ENCODE measurements at places on chromosomes 11 and 22. TPM values are rescaled to one million over a fixed set of nuclear protein-coding genes. Genes with fewer than 3 reads are reported as not detected.

The APOL5 gene
- not detected for total RNA-seq

DNA sequence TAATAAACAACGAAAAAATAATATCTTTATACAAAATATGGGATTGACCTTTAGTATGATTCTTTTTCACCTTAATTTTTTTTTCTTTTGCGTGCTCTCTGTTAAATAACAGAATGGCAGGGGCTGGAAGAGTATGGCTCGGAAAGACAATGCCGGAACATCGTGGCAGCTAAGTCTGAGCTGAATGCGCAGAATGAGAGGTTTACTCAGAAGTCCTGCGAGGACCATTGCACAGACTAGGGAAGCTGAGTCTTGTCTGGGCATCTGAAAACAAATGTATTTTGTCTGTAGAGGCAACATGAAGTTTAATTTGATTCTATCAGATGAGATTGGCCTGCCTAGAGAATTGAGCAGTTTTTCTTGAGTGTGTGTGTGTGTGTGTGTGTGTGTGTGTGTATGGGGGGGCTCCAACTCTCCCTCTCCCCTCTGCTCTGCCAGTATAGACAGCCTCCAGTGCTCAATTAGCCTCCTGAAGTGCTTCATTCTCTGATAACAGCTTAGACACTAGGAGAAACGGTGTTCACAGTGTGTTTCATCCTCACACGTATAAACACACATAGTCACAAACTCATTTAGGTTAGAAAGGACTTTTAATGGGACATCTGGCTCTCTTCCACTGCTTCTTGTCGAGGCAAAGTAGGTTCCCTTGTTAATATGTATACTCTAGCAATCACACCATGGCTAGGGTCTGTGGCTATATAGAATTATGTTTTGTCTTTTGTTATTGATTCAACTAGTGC is 244.3 kb upstream of the SORL1-AS1 start:
- no peak for DNase-seq

- DNase-seq = no peak
Observed at GRCh38 chr22:19974268-19974861, 32.7 kb upstream of the TXNRD2 start.

The DMC1 gene
- total RNA-seq = 4.6 TPM

GRCh38 chr11:73393479-73394415 is 17.5 kb downstream of the RELT start:
- no peak for DNase-seq

The OR4B1 gene
- not detected for total RNA-seq

- no peak for DNase-seq
Observed at GRCh38 chr11:31814176-31814868, 3.2 kb upstream of the PAX6 start.

DNA sequence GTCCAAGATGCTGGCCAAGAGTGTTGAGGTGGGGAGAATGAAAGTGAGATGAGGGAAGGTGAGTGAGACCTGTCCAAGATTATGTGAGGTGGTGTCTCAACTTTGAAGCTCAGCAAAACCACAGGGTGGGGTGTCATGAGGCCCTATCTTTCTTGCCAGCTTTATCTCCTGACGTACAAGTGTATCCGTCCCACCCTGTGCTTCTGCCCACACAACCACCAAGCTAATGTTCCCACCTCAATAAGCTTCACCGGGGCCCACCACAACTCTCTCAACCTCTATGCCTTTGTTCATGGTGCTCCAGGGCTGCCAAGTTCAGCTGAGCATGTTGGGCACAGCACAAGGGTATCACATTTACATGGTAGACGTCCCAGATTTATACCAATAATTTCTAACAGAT is 7.1 kb upstream of the TPST2 start:
- DNase-seq = no peak

The RIMBP3C gene
- 0.50 TPM for total RNA-seq

DNA sequence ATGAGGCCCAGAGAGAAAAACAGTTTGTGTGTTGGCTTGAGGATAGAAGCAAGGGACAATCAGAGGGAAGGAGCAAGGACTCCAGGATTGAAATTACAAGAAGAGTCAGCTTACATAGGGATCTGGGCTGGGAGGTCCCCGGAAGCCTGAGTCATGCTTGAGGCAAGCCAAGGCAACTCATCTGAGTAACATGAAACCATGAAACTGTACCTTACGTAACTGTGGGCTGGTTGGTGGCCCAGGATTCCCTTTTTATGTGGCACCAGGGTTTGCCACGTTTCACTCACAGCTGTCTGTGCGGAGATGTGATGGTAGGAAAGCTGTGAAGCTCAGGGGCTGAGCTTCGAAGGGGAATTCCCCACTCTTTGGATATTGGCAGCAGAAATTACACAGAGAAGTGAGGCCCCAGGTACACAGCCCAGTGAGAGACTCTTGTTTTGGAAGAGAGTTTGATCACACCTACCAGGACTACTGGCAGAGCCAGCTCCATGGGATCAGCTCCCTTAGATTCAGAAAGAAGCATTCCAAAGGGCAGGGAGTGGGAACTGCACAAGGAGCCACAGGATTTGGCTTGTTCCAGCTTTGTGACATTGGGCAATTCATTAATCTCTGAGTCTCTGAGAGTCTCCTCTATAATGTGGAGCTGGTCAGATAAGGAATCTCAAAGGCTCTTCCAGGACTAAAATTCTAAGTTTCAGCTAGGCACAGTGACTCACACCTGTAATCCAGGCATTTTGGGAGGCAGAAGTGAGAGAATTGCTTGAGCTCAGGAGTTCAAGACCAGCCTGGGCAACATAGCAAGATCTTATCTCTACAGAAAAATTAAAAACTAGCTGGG is 7.8 kb downstream of the SLC5A1 start:
- DNase-seq = no peak

The SNX32 gene
- total RNA-seq = 0.52 TPM

The IGSF9B gene
- 1.8 TPM for total RNA-seq

GRCh38 chr11:106398502-106399075 is 321.1 kb downstream of the AASDHPPT start:
- no peak for DNase-seq

- DNase-seq = no peak
Observed at GRCh38 chr11:66150140-66150539, 80.1 kb downstream of the PACS1 start.

GRCh38 chr11:46159680-46160079 is 38.4 kb upstream of the PHF21A start:
- no peak for DNase-seq

The AMPD3 gene
- 11.3 TPM for total RNA-seq

The TMEM25 gene
- total RNA-seq = 6.9 TPM

Measured in natural killer cell treated with Interleukin-12 subunit alpha and Interleukin-12 subunit beta and Interleukin-15 and Interleukin-18, amount 100 ng/mL, for 72 hours (primary cell).